ENCODE measurements at places on chromosomes 12 and 14.

DNA sequence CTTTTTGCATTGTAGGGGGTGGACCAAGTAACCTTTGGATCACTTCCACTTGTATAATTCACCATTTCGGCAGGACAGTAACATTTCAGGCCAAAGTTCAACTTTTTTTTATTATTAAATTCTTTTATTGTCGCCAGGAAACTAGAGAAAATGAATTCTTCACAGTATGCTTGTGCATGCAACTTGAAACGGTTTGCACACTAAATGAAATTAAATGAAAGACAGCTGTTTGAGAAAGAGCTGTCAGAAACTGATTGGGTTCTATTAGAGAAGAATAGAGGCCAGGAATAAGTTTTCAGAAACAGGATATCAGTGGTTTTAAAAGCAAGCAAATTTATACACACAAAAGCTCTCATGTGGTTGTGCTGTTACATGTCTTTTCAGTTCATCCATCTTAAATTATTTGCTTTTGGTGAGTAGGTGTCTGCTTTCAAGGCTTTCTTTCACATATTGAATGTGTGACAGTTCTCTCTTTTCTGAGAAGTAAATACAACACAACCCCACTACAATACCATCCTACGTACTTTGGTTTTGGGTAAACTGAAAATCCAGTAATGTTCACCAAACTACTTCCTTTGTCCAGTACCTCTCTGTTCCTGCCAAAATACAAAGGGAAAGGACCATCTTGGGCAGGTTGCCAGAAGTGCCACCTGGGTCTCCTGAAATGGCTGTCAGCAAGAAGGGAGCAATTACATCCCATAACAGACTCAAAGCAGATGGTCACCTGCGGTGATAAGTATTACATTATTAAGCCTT lies 291.7 kb downstream of the RAD51B start:
- DNase-seq: no peak

DNA sequence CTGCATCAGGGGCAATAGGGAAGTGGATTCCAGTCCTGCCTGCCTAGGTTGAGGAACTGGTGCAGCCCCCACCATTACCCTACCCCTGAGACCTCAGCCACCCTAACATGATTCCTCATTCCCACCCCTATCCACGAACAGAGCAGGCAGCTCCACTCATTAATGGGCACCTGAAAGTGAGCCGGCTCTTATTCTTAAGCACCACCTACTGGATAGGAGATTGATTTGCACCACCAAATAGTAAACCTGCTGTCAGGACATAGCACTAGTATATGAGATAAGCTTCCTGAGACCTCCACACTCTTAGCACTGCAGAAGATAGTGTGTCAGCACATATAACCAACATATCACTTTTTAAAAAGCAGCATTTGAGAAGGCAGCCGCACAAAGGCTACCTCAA lies 573.2 kb downstream of the SOX5 start:
- no peak for DNase-seq

- DNase-seq: no peak
Observed at GRCh38 chr14:55133416-55133815, 4.4 kb downstream of the LGALS3 start.

DNA sequence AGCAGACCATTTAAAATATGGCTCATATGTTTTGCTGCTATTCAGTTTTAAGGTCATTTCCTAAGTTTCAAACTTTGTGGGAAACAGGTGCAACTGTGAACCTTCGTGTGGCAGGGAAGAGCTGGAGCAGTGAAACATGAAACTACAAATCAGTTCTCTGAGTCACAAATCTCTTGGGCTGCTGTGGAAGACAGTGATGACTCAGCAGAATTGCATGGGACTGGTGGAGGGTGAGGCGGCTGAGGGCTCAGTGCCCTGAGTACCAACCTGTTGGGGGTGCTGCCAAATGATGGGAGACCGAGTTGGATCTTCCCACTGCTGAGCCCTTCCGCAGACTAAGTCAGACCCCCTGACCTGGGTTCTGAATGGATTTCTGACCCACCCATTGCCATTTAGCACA lies 8.4 kb upstream of the CALM1 start:
- DNase-seq: no peak

- DNase-seq: no peak
Observed at GRCh38 chr14:64069634-64070359, 217.0 kb downstream of the SYNE2 start.

DNA sequence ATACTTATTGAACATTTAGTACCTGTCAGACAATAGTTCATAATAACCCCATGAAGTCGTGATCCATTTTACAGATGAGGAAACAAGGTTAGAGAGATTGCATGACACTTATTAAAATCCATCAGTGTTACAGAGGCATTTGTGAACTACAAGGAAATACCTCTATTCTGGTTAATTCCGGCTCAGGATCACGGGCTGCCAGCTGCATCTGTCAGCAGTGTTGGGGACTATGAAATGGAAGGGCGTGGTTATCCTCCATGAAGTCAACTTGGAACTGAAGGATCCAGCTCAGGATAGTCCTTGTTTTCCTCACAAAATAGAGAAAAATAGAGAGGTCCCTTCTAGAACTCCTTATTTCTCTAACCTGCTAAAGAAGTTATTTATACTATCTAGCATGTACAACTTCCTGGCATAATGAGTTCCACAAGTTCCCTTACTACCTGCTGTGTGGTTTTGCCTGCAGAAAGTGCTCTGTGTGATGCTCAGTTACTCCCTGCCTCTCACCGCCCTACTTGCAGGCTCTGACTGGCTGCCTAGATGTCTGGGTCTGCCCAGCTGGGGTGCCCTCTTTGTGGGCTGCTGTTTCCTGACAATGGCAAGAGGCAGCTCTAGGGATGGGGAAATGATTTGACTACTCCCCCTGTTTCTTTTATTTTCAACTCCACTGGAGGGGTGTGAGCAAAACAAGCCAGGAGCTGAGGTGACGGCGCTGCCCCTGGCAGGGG lies 36.8 kb downstream of the PLXNC1 start:
- DNase-seq: no peak

- no peak for DNase-seq
Observed at GRCh38 chr12:106145539-106146447, 7.0 kb upstream of the NUAK1 start.

DNA sequence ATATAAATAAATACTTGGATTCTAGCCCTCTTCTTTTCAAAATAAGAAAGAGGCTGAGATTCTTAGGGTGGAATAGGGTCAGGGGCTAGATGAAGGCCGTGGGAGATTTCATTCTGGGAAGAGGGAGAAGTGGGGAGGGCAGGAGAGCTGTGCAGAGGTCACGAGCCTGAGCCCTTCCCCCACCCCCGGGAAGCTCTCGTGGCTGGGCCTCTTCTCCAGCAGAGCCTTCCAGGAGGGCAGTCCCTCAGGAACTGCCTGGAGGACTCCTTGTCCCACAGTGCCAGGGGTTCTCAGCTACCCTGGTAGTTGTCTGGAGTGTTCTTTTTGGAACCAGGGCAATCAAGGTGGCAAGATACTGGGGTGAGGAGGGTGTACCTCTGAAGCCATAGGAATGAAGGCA lies 94.0 kb downstream of the ESR2 start:
- DNase-seq: no peak

DNA sequence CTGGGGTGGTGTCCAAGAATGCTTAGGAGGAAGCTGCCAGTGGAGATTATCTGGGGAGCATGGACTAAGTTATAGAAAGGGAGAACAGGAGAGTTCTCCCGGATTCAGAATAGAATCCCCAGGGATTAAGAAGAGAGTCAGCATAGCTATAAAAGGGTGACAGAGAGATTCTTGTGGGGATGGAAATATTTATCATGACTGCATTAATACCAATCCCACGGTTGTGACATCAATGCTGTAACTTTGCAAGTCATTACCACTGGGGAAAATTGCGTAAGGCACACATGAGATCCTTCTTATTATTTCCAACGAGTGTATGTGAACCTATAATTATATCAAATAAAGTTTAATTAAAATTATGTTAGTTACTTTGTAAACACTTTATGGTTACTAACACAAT lies 447.9 kb upstream of the TMEM132C start:
- no peak for DNase-seq

DNA sequence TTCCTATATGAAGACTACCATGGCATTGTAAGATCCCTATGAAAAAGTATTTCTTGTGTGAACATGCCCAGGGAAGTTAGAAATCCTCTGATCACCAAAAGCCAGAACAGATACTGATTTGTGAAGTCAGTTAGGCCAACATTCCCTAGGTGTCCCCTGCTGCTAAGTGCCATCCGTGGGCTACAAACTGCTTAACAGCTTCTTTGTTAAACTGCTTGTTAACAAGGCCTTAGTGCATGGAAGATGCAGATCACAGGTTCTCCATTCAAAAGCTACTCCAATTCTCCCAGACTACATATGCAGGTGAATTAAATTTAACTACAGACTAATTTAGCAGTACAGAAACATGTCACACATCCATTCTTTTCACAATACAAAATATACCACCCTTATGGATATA lies 108.2 kb downstream of the PRICKLE1 start:
- DNase-seq: no peak

- no peak for DNase-seq
Observed at GRCh38 chr14:32820682-32821081, 118.0 kb upstream of the NPAS3 start.

GRCh38 chr12:82651489-82651888 lies 35.2 kb upstream of the TMTC2 start:
- DNase-seq: no peak

DNA sequence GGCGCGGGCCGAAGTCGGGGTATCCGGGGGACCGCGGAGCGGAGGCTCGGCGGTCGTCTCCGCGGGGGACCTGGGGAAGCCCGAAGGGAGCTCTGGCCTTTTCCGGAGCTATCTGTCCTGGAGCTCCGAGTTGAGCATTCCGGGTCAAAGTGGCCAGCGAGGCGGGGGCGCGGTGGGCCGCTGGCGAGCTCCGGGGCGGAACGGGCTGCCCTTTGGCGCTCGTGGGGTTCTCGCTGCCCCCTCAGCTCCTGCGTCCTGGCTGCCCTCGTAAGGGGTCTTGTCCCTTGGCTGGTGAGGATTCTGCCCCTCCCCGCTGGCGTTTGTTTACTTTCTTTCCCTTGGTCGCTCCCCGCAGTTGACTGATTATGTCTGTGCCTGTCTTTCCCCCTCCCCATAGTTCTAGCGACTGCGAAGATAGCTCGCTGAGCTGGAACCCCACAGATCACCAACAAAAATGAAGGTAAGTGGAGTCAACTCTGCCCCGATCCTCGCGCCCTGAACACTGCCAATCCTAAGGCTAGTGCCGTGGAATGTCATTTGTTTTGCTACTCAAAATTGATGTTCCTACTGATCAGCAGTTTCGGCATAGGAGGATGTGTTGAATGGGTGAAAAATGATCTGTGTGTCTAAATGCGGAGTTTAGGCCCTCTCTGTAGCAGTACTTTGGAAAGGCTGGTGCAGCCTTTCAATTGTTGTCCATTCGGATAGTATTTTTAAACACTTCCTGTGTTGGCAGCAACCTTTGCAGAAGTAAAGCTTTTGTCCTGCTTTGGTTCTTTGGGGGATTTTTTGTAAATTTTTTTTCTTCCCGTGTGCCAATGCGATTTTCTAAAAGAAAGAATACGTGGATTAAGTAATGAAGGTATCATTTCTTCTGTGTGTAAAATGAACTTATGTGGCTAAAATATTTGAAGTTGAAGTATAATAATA lies 1.3 kb downstream of the ARID4A start:
- DNase-seq: no peak

DNA sequence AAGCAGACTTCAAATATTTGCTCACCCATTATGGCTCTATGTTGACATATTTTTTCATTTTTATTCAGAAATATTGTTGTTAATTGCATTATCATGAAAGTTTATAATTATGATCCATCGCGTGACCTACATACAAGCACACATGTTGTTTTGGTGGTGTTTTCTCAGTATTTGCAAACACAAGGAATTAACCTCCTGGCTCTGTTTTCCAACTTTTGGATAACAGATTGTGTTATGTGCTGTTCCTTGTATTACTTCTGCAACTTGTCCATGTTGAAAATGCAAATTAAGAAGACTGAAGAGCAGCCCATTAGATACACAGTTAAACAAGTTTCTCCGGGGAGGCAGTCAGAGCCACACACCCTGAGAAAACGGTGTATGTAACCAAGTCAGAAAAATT lies 201.2 kb downstream of the SEC23A start:
- no peak for DNase-seq

DNA sequence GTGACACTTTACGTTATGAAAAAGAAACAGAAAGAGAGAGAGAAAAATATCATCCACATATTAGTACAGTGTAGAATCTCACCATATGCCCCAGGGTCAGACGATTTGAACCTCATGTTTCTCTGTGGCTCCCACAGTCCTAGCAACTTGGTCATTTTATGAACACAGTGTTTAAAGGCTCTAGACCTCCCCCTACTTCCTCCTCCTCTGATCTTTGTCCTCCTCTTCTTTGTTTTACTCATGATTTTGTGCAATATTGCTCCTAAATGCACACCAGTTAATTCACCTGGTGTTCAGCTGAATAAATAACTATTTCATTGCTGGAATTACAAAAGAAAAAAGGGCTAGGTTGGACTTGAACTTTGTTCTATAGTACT lies 18.2 kb downstream of the GLT1D1 start:
- DNase-seq: no peak

GRCh38 chr12:68376901-68377300 lies 44.7 kb upstream of the MDM1 start:
- no peak for DNase-seq

DNA sequence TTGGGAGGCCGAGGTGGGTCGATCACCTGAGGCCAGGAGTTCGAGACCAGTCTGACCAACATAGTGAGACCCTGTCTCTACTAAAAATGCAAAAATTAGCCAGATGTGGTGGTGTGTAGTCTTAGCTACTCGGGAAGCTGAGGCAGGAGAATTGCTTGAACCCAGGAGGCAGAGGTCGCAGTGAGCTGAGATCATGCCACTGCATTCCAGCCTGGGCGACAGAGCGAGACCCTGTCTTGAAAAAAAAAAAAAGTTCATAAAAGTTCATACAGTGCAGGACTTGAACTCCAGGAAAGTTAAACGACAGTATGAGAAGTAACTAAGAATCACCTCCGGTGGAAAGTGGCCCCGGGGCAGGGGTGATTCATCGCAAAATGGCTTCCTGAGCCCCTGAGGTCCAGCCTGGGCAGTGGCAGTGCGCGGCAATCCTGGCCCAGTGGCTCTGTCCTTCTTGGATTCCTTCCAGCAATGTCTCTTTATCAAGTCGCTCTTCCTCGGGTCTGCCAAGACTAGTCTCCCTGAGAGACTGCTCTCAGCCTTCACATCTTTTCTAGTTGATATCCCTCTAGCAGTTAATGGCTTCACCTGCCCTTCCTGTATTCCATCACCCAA lies 16.7 kb upstream of the MAP1LC3B2 start:
- no peak for DNase-seq

DNA sequence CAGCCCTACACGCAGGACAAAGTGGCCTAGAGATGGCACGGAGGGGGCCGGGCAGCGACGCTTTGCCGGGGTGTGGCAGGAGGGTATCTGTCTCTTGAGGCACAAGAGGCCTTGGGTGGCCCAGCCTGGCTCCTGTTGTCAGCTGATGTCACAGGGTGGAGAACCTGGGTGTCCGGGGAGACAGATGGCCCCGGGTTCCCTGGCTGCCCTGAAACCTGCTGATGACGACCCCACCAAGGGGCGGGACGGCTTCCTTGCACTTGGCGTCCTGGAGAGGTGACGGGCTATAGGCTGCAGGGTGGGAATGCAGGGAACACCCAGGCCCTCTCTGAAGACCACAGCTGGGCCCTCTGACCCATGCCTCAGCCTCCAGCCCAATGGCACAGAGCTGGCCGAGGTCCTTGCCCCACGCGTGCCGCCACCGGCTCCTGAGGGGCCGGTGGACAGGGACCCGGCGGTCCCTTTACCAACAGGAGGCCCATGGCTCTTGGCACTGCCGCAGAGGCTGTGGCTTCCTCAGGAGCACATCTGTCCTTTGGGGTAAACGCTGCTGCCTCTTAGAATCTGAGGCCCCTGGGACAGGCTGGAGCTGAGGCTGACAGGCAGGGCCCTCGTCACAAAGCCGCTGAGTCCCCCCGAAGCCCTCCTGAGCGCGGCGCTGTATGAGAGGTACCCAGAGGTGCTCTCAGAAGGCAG lies 16.4 kb downstream of the TRMT61A start:
- DNase-seq: no peak
